ENCODE measurements at places on chromosomes 7 and 10.
A peak's percentile ranks its signal among the peaks of the same experiment; 100 is the strongest.

- DNase-seq: no peak
These were observed 3.9 kb downstream of the DCLRE1A start for GRCh38 chr10:113849946-113850345.

DNA sequence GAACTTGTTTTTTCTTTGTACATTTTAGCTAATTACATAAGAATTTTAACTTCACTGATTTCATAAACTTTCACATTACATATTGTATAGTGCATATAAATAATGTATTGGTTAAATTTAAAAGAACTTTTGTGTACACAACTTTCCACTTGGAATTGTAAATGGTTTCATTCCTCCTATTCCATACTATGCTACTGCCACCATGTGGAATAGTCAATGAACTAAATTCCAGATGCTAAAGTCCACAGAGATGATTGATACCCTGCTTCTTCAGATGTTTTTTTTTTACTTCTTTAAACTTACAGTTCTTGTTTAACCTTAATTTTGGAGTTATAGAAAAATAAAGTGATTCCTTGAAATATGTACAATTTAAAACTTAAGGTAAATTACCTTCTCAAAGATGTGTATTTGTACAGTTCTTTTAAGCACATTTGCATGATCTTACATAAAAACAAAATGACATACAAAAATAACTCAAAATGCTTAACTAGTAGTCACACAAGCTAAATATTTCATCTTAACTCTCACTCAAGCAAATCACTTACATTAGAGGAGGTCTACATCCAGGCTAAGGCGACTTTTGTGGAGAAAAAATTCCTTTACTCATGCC is 247.6 kb upstream of the HGF start:
- DNase-seq: no peak

- DNase-seq: peak; percentile 19
These were observed 444.7 kb downstream of the DGKB start for GRCh38 chr7:14457568-14458453.

GRCh38 chr10:93319096-93319495 is 163.0 kb downstream of the MYOF start:
- DNase-seq: no peak

DNA sequence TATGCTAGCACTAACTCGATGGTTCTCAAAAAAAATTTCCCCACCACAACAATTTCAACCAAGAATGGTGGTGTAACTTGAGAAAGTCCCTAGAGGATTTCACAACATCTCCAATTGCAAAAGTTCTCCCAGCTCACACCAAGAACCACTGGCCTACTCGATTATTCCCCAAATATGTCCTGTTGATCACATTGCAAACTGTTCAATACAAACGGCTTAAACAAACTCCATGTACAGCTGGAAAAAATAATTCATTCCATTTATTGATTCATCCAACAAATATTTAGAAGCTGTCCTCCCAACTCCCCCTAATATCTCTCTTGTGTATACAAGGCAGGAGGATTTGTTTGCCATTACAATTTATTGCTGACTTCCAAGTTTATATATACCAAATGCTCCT is 19.1 kb downstream of the TMEM176B start:
- DNase-seq: no peak

- no peak for DNase-seq
These were observed 52.7 kb downstream of the DENND11 start for GRCh38 chr7:141649137-141649864.

GRCh38 chr7:41696323-41696916 is 6.5 kb downstream of the INHBA start:
- DNase-seq: no peak

GRCh38 chr7:136139417-136139816 is 162.3 kb upstream of the MTPN start:
- no peak for DNase-seq

- no peak for DNase-seq
These were observed 112.8 kb upstream of the RAB18 start for GRCh38 chr10:27391325-27391724.

- no peak for DNase-seq
These were observed 47.1 kb downstream of the MTURN start for GRCh38 chr7:30181736-30182522.

DNA sequence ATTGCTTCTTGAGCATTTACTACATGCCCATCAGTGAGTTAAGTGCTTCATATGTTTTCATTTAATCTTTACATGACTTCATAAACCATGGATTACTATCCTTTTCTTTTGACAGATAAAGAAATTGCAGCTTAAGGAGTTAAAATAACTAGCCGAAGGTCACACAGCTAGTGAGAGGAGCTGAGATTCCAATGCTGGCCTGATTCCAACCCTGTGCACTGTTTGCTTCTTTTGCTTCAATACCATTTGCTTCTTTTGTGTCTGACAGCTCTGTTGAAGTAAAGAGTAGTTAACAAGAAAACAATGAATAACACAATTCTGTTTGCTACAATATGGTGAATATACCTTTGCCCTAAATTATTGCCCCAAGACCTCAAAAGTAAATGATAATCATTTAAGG is 132.4 kb downstream of the GRM3 start:
- no peak for DNase-seq

DNA sequence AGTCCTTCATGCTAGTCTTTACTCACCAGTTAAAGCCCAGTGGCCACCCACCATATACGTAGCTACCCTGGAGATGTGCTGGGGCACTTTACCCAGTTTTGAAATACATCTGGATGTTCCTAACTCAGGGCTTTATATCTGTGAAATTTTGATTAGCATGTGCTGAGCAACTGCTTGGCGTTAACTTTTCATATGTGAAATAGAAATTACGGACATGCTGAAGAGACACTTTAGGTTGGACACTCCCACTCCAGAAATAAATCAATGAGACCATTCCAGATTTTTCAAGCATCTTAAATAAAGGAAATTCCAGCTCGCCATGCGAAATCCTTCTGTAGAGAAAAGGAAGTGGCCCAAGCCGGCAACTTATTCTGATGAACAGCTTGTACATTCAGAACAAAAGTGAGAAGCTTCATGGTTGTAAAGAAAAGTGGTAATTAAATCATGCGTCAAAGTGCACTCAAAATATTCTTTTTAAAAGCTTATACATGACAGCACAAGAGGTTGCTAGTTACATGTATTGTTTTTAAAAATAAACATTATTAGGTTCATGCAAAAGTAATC is 153.5 kb upstream of the ITGB1 start:
- no peak for DNase-seq

GRCh38 chr7:154906736-154907355 is 96.1 kb downstream of the PAXIP1 start:
- no peak for DNase-seq

DNA sequence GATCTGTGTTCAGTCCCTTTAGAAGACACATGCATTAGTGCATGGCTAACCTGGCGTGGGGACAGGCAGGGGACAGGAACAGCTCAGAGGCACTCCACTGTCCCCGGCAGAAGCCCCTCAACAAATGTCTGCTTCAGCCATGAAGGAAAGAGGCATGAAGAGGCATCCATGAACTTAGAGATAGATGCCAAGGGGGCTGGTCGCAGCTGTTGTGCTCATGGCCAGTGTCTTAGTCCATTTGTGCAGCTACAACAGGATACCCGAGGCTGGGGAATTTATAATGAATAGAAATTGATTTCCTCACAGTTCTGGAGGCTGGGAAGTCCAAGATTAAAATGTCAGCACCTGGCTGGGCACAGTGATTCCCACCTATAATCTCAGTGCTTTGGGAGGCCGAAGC is 14.5 kb upstream of the GNA12 start:
- DNase-seq: no peak

- DNase-seq: no peak
These were observed 44.1 kb upstream of the PARD3 start for GRCh38 chr10:34859170-34859569.

GRCh38 chr7:1452205-1452604 is 7.1 kb downstream of the MICALL2 start:
- no peak for DNase-seq

DNA sequence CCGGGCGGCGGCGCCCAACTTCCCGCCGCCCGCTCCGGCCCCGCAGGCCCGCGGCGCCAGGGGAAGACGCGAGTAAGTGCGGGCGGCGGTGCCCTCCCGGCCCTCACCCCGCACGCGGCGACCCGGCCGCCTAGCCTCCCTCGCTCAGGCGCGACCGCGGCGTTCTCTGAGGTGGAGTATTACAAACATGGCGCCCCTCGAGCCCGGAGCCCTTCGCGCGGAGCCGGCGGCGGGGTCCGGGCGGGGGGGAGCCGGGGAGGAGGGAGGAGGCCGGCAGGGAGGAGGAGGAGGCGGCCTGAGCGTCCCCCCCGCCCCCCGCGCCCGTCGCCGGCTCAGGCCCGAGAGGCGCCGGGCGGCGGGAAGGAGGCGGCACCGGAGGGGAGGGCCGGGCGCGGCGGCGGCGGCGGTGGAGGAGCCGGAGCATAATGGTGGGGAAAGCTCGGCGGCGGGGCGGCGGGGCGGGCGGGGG is at the start of gene ZMYND11:
Gene ZMYND11 (plus strand): TSS at position 324 of the 469 bp plus-strand sequence. CDS start 44,558 bp downstream, outside the sequence.
- DNase-seq: peak; percentile 56

DNA sequence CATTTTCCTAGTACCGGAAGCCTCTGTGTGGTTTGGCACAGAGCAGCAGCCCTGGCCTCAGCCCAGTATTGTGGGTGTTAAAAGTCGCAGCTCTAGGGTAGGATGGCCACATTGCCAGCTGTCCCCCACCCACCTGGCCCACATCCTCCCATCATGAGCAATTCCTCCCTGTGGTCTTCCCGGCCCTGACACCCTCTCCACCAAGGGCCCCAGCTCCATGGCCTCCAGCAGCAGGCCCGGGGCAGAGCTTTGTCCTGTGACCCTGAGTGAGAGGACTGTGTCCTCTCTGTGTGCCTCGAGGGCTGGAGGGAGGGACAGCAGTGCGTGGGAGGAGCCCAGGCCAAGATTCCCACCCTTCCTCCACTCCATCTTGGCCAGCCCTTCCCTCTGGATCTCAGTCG is 93.7 kb downstream of the MYL10 start:
- no peak for DNase-seq

DNA sequence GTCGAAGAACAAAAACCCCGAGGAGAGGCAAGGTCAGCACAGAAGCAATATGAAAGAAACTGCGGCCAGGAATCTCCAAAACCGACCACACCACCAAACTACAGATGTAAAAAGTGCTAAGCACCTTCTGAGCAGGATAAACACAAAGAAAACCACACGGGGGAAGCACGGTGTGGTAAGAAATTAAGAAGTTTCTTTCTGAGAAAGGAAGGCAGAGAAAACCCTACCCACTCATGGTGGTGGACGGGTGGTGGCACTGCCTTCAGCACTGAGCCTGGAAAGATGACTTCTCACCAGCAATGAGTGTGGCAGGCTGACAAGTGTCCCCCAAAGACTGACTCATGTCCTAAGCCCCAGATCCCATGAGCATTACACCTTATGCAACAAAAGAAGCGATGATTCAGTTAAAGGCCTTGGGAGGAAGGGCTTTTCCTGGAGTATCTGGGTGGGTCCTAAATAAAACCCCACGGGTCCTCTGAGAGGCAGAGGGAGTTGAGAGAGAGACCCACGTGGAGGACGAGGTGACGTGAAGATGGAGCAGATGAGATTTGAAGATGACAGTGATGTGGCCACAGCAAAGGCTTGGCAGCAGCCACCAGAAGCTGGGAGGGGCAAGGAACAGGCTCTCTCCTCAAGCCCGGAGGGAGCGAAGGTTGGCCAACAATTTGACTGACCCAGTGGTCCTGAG is 124.9 kb downstream of the DLG5 start:
- no peak for DNase-seq

DNA sequence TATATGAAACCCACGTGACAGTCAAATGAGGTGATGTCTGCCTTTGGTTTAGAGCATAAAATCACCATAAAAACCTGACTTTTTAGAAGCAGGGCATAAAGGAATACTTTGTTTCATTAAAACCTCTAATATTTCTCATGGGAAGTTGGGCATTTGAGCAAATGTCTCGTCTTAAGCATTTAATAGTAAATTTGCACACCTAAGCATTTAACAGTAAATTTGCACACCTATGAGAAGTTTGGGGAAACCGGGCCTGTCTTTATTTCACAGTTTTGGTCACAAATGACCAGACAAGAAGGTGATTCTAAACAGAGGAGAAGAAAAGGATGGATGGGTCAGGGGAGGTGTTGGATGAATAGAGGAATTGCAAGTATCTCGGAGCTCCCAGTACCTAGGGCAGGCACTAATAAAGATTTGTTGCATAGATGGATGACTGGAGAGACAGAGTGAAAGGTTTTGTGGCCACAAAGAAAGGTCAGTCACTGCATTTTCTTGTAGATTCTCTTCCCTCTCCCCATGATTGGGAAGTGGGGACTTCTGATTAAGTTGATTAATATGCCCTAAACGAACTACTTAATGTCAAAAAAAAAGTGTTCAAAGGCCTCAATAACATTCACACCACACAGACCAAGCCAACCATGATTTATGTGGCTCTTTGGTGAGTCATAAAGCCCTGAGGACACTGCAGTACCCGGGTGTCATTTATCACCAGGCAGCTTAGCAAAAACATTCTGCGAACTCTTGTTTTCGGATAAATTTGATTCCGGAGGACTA is 158.2 kb downstream of the SPAG6 start:
- DNase-seq: no peak

GRCh38 chr10:19961076-19962053 is 145.1 kb downstream of the PLXDC2 start:
- DNase-seq: no peak

DNA sequence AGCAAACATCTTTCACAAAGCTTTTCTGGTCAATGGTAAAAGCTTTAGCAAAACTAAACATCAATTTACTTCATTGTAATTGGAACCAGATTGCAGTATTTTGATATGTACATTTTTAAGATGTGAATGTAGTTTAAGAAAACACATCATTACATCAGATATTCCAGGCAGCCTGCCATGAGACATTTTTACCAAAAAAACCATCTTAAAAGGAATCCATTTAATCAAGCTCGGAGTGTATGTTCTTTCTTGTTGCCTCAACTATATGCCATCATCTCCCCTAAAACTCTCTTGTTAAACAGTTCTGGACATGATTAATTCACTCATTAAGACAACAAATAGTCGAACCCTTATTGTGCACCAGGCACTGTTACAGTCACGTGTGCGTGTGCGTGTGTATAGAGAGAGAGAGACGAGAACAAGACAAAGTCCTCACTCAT is 97.5 kb downstream of the UBE2H start:
- DNase-seq: no peak

DNA sequence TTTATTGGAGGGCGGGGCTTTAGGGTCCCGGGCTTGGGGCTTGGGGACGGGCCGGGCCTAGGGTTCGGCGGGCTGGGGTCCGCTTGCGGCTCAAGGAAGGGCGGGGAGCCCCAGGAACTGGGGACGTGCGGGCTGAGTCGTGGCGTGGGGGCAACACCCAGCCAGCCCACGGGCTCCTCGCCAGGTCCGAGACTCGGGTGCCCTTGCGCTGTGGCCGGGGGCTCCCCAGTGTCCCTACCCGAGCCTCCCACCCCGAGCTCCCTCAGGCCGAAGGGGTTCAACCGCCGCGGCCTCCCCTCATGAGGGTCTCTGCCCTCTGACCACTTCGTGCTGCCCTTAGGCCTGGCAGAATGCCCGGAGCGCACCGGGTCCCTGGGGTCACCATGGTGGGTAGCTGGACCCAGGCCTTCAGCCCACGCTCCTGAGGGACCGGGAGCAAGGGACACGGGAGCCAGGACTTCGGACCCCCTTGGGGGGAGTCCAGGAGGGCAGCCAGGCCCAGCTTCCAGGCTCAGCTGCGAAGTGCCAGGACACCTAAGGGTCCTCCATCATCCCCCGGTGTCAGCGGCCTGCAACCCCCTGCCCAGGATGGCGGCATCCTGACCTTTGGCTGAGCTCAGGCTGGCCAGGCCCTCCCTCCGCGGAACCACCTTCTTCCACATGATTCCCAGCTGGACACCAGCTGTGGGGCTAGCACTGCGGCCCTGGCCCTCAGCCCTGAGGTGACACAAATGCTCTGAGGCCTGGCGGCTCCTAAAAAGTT is 524 bp upstream of the FUOM start:
- DNase-seq: no peak

GRCh38 chr7:155228459-155228845 is 69.2 kb upstream of the INSIG1 start:
- no peak for DNase-seq
